ENCODE measurements at places on chromosomes 1 and 21.
A peak's percentile ranks its signal among the peaks of the same experiment; 100 is the strongest.

- no peak for DNase-seq
Observed at GRCh38 chr1:32811917-32812316, 5.2 kb downstream of the YARS1 start.

DNA sequence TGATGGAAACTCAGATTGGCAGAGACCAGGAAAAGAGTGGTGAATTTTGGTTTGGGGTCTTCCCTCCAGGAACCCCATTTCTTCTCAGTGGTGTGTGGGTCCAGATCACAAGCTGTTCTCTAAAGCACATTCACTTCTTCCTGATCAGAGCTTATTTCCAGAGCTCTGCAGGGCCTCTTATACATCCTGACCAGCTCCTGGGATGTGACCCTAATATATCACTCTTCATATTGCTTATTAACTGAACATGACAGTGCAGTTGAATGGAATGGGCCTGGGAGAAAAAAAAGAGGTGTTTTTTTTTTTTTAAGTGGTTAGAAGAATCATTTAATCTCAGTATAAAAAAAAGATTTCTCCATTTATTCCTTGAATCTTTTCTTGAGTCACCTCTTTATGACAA, 29.6 kb upstream of the DNM3 start:
- DNase-seq, result no peak

- DNase-seq, result no peak
Observed at GRCh38 chr1:102529446-102529845, 532.7 kb upstream of the OLFM3 start.

- DNase-seq, result no peak
Observed at GRCh38 chr1:101392552-101392951, 155.7 kb downstream of the S1PR1 start.

DNA sequence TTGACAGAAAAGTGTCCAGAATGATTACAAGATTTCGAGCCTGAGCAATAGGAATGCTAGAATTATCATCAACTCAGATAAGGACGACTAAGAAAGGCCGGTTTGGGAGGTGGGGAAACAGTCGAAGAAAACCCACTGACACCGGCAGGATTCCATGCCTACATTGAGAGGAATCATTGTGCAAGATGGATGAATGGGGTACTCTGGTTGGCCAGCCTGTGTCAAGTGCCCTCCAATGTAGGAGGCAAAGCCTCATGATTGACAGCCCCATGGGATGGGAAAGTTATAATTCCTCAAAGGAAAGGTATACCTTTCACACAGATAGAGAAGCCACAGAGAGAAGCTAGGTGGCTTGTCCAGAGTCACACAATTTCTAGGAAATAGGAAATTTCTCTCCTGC, 153.5 kb upstream of the CTTNBP2NL start:
- DNase-seq, result no peak

DNA sequence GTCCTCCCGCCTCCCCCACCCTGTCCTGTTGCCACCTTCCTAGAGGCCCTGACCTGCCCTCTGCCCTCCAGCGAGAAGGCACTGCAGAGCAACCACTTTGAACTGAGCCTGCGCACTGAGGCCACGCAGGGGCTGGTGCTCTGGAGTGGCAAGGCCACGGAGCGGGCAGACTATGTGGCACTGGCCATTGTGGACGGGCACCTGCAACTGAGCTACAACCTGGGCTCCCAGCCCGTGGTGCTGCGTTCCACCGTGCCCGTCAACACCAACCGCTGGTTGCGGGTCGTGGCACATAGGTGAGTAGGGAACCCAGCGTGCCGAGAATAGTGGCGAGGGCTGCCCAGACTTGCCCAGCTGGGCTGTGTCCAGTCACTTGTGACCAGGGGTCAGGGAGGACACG, 20.4 kb downstream of the RNF223 start:
- DNase-seq, result no peak

DNA sequence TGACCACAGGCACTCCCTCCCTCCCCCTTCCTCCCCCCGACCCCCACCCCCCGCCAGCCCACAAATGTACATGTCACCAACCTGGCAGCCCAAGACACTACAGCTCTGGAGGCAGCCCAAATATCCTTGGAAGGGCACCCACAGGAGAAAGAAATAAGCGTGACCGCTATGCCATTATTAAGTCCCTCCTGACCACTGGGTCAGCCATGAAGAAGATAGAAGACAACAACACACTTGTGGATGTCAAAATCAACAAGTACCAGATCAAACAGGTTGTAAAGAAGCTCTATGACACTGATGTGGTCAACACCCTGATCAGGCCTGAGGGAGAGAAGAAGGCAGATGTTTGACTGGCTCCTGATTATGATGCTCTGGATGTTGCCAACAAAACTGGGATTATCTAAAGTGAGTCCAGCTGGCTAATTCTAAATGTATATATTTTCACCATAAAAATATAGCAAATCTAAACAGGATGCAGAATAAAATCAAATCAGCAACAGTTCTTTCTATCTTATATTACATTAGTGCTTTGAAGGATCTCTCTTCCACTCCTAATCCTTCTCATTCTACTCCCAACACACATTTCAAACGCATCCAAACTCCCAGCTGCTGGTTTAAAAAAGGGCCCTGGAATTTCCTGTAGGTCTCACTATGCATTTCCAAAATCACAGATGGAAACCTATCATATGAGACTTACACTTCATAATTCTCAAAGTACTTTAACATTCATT, 77.4 kb upstream of the SLFNL1 start:
- no peak for DNase-seq

DNA sequence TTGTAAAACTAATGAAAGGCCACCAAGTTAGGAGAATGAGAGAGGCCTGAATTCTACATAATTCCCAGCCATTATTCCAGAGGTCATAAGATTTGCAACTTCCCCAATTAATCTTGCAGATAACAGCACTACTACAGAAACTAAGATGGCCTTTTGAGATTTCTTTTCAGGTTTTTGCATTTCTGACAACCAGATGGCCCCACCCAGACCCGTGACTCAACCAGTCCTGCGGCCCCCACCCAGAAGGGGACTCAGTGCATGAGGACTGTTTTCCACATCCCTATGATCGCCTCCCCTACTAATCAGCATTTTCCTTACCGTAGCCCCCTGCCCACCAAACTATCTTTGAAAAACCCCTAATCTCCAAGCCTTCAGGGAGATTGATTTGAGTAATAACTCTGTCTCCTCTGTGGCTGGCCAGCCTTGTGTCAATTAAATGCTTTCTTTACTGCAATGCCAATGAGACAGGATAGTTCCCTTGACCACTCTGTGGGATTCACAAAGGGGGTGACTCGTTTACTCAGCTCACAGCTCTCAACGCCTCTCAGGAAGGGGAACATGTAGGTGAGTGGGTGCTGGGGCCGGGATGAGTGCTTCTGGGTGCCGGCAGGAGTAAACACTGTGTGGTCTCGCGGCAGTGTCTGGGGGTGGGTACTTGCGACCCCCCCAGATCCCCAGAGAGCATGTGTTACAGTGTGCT, 10.5 kb upstream of the CNIH3 start:
- no peak for DNase-seq

GRCh38 chr1:227764019-227764391, 28.8 kb downstream of the SNAP47 start:
- DNase-seq, result peak; percentile 58

- DNase-seq, result peak; percentile 68
Observed at GRCh38 chr1:154405747-154406571, 816 bp downstream of the IL6R start.

DNA sequence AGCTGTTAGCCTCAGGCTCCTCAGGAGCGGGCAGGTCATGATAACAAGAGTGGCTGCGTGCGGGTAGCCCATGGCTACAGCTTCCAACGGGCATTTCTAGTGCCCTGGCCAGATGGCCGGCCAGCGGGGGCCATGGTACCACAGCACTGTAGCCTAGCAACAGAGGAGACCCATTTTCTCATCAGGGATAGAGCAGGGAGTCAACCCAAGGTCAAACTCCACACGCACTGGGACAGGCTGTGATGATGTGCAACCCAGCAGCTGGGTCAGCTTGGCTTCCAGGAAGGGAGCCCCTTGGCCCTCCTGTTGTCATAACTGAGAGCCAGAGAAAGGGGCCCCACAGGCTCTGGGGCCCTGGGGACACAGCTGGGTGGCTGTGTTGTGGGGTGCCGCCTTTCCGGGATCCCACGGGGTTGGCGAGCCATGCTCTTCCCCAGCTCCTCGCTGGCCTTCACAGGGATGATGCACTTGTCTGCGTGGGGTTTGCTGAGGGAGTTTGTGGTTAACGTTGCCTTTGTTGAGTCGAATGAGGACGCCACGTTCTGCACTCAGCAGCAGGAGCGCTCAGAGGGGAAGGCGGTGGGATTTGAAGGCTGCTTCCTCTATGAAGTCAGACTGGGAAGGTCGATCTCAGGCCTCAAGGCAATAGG, 46.3 kb downstream of the COL18A1 start:
- DNase-seq, result no peak

DNA sequence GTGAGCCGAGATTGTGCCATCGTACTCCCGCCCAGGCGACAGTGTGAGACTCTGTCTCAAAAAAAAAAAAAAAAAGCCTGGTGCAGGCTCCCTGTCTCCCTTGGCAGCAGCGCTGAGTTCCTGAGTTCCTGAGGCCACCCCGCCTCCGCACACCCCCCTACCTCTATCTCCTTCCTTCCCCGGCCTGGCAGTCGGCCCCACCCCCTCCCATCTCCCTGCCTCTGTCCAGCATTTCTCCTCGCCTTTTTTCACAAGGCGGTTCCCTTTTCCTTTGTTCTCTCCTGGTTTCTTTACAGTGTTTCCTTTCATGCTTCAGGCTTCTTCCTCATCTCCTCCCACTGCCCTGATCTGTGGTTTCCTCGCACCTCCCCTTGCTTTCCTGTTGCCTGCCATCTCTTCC, 2.7 kb downstream of the RORC start:
- no peak for DNase-seq

DNA sequence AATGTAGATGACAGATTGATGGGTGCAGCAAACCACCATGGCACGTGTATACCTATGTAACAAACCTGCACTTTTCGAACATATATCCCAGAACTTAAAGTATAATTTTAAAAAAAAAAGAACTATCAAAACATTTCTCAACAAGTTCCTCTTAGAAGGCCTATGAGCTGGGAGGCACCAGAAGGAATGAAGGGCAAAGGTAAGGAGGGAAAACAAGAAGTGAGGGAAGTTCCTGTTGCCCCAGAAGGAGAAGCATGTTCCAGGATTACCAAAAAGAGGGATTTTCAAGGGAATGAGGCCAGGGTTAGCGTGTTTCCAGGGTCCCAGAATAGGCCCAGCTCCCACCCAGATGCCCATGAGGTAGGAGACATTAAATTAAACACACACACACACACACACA, 361.0 kb downstream of the SETD4 start:
- DNase-seq, result no peak

Data from AG10803 (cell line).